ENCODE measurements at places on chromosomes 1 and 21. TPM values are rescaled to one million over a fixed set of nuclear protein-coding genes. Genes with fewer than 3 reads are reported as not detected.

TTC39A gene
- total RNA-seq = 1.5 TPM

FLAD1 gene
- 19.8 TPM for total RNA-seq

FCRL6 gene
- total RNA-seq = not detected

IL10 gene
- total RNA-seq = not detected

OR2G6 gene
- not detected for total RNA-seq

EFNA4 gene
- total RNA-seq = 3.6 TPM

LORICRIN gene
- total RNA-seq = not detected

GRIK1 gene
- 0.49 TPM for total RNA-seq

AJAP1 gene
- 0.24 TPM for total RNA-seq

AXDND1 gene
- total RNA-seq = 0.12 TPM

CFHR4 gene
- total RNA-seq = not detected

GPA33 gene
- not detected for total RNA-seq

ETNK2 gene
- total RNA-seq = 17.5 TPM

PIAS3 gene
- total RNA-seq = 23.5 TPM

PADI2 gene
- 0.32 TPM for total RNA-seq

BEST4 gene
- 0.16 TPM for total RNA-seq

MPL gene
- total RNA-seq = not detected

ETV3L gene
- not detected for total RNA-seq

BCL2L15 gene
- total RNA-seq = 0.16 TPM

ADAMTS1 gene
- 102 TPM for total RNA-seq

CD247 gene
- total RNA-seq = not detected

MMP23B gene
- 0.49 TPM for total RNA-seq

RAP1GAP gene
- total RNA-seq = 0.16 TPM

NBPF4 gene
- not detected for total RNA-seq

PROX1 gene
- total RNA-seq = 0.16 TPM

SLAMF7 gene
- not detected for total RNA-seq

CFHR3 gene
- not detected for total RNA-seq

CASZ1 gene
- total RNA-seq = 0.36 TPM

EIF3I gene
- 249 TPM for total RNA-seq

LRRC39 gene
- 0.65 TPM for total RNA-seq

CCDC181 gene
- total RNA-seq = 0.32 TPM

DIO1 gene
- total RNA-seq = not detected

PLEKHA6 gene
- 0.32 TPM for total RNA-seq

CHODL gene
- 0.16 TPM for total RNA-seq

SMIM34 gene
- total RNA-seq = not detected

ANGPTL7 gene
- 0.12 TPM for total RNA-seq

BSND gene
- total RNA-seq = not detected

GBP3 gene
- 50.5 TPM for total RNA-seq

Data from hair follicle dermal papilla cell (primary cell).